ENCODE measurements at places on chromosomes 4 and X.

DNA sequence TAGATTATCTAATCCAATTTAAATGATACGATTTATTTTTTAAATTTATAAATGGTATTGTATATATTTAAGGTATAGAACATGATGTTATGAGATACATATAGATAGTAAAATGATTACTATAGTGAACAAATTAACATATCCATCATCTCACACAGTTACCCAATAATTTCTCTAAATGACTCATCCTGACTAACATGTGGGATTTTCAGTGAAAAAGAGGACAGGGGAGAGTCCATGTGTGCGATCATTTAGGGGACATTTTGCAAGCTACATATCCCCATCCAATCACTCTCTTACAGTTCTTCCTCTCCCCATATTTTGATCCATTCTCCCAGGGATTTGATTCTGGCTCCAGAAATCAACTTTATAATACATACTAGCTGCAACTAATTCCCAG, 88.2 kb downstream of the ABCB7 start:
- no peak for DNase-seq

DNA sequence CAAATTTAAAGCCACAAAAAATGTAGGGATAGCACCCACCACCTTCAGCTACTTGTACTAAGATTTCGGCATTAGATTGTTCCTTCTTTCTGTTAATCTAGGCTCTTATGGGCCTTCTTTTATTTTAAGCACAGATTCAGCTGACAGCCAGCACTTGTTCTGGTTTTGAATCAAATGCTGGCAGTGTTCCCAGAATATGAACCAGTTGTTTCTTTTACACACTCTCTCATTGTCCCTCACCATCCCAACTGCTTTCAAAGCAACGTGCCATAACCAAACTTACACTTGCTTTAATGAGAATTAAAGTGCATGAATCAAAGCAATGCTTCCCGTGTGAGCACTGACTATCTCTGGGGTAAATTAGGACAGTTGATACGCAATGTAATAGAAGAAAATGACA, 744.5 kb upstream of the FAM241A start:
- DNase-seq, result no peak

DNA sequence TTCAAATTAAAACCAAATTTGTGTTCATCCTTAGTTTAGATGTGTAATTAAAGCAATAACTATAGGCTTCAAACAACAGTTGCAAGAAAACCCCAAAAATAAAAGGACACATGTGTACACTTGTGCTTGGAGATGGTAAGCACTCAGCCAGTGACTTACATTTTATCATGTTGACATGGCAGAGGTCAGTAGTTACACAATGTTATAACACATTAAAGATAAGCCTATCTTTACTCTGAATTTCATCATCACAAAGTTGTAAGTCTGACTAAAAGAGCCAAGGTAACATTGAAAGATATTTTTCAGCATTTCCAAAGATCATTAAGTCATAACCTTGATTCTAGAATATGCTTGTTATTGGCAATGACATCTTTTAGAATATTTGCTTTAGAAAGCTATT, 98.5 kb upstream of the PNPLA4 start:
- no peak for DNase-seq

DNA sequence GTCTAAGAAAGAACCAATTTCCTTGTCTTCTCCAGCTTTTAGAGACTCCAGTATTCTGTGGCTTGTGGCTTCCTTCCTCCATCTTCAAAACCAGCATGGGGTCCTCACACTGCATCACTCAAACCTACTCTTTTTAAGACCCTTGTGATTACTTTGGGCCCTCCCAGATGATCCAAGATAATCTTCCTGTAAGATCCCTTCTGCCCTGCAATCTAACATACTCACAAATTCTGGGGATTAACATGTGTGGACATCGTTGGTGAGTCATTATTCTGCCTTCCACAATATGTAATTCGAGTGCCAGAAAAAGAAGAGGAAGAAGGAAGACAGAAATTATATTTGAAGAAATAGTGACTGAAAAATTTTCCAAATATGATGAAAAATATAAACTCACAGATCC, 47.9 kb downstream of the BEND4 start:
- DNase-seq, result no peak

GRCh38 chr4:125837493-125838201, 522.9 kb downstream of the FAT4 start:
- no peak for DNase-seq

- DNase-seq, result peak; percentile 6
Measured at GRCh38 chrX:74421740-74422352, 553 bp downstream of the SLC16A2 start.

DNA sequence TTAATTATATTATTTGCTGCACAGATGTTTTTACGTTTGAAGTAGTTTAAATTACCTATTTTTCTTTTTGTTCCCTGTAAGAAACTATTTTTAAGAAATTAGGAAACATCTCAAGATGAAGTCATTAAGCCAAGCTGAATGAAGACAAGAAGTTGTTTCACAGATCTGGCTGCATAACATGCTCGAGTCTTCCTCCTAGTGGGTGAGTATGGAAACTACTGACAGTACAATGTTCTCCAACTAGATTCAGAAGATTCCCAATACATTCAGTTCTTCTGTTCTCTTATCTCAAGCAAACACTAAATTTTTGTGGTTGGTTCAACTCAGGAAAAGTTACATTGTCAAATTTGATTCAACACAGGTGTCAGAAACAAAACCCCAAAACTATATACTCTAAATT, 256.8 kb upstream of the VCX start:
- DNase-seq, result no peak

DNA sequence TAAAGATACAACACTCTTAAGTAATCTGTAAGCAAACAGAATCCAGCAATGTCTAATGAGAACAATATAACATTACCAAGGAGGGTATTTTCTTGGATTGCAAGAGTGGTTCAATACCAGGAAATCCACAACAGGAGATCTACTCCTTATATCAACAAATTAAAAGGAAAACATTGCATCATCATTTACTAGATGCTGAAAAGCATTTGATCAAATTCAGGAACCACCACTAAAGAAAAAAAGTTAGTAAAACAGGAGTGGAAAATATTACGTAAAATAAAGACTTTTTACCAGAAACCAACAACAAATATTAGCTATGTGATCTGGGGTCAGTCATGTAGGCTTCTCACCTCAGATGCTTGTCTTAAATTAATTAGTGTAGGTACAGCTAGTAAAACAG, 66.8 kb upstream of the MAB21L2 start:
- DNase-seq, result no peak

GRCh38 chr4:80911458-80911857, 119.0 kb upstream of the BMP3 start:
- no peak for DNase-seq

DNA sequence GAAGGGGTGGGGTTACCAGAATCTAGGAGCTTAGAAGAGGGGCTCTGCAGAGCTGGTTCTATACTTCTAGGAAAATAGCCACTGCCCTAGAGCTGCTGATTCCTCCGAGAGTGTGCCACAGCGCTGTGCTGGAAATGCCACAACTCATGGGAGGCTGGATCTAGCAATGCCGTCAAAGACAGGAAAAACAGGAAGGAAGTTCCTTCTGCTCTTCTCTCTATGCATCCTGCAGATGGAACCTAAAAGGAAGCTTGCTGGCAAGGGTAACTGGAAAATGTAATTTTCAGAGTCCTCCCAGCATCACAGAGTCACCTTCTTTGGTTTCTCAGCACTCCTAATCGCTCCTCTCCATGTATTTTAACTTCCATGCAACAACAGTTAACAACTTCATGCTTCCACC, 121.2 kb upstream of the TLL1 start:
- DNase-seq, result no peak

DNA sequence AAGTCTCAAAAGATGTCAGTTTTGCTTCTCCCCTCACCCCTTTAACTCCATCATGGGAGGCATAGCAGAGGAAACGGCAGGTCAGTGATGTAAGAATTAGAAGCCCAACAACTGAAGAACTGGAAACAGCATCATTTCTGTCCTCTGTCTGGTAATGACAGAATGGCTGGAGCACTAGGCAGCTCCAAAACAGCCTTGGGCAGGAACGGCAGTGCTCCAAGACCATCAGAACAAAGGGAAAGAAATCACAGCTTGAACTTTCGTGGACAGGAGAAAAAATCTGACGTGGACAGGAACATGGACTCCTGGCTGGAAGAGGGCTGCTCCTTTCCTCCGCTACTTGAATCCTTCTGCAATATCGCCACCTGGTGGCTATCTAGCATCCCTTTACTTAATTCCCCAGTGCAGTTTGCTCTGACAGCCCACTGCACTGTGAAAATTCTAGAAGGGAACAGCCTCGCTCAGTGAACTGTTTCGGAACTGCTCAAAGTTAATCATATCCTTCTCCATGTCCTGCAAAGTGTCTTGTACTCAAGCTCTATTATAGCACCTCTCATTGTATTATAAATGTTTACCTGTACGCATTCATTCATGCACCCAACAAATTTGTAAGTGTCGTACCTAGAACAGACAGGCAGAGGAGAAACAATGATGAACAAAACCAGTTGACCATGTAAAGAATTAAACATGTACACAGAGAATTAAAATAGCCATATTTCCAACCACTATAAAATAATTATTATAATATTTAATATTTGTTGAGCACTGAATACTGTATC, 20.4 kb downstream of the SLC25A53 start:
- DNase-seq, result peak; percentile 26

DNA sequence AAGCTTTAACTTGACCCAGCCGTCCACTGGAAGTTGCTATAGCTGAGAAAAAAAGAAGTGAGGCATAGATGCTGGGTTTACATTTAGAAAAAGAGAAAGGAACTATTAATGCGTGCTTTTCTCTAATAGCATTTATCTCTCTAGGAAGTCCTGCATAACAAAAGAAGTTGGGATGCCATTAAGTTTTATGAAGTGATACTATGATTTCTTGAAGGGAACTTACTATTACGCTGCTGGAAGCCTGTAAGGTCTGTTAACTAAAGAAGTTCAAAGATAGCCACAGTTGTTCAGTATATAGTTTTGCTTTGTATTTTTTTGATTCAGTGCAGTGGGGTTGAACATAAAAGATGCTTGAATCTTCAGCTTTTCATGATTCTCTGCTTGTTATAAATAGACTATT, 203.4 kb downstream of the CCSER1 start:
- DNase-seq, result no peak

DNA sequence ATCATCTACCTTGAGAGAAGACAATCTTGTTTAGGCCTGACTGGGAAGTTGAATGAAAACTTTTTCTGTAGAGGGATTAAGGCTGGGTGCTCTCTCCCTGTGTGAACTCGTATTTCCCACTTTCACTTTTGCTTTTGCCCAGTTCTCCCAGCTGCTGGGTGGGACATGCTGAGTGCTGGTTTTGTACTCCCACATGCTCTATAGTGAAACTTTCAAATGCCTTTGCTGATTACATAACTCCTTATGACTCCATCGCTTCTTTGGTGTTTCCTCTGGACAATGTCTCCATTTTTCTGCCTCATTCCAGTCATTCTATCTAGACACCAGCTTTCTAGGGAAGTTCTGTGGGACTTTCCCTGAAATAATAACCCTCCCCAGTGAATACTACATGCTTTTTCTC, 100.5 kb downstream of the CLNK start:
- DNase-seq, result no peak

DNA sequence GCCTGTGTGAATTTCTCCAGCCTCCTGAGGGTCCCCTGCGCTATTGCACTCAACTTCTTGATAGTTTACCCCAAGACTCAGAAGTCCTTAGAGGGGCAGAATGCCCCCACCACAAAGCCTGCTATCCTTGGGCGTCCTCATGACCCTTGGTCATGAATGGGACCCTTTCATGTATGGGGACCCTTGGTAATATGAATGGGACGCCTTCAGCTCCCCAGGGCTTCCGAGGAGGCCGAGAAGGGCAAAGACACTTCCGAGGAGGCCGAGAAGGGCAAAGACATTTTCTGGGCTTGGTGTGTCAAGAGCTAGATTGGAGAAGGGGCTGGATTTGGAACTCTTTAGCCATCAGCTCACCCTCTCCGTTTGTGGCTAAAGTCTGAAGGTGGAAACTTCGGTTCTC, 8.6 kb downstream of the SHOX start:
- no peak for DNase-seq

- DNase-seq, result no peak
Measured at GRCh38 chrX:132146456-132146855, 18.6 kb upstream of the FRMD7 start.

GRCh38 chr4:107733431-107733925, 13.4 kb upstream of the PAPSS1 start:
- DNase-seq, result no peak

- no peak for DNase-seq
Measured at GRCh38 chr4:110139111-110139510, 59.3 kb downstream of the ELOVL6 start.

GRCh38 chrX:18676470-18676869, 4.6 kb upstream of the RS1 start:
- DNase-seq, result no peak

DNA sequence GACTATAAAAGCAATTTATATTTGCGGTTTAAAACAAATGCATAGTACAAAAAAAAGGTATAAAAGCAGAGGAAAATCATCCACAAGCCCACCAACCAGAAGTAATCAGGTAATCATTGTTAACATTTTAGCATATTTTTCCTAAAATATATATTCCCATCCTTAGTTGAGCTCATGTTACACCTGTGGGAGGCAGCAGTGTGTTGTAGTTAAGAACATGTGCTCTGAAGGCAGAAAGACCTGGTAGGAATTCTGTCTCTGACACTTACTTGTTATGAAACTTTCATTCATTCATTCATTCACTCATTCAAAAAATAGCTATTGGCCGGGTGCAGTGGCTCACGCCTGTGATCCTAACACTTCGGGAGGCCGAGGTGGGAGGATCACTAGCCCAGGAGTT, 15.4 kb upstream of the CDKL5 start:
- no peak for DNase-seq

GRCh38 chr4:174314274-174314673, 30.6 kb downstream of the CEP44 start:
- no peak for DNase-seq

DNA sequence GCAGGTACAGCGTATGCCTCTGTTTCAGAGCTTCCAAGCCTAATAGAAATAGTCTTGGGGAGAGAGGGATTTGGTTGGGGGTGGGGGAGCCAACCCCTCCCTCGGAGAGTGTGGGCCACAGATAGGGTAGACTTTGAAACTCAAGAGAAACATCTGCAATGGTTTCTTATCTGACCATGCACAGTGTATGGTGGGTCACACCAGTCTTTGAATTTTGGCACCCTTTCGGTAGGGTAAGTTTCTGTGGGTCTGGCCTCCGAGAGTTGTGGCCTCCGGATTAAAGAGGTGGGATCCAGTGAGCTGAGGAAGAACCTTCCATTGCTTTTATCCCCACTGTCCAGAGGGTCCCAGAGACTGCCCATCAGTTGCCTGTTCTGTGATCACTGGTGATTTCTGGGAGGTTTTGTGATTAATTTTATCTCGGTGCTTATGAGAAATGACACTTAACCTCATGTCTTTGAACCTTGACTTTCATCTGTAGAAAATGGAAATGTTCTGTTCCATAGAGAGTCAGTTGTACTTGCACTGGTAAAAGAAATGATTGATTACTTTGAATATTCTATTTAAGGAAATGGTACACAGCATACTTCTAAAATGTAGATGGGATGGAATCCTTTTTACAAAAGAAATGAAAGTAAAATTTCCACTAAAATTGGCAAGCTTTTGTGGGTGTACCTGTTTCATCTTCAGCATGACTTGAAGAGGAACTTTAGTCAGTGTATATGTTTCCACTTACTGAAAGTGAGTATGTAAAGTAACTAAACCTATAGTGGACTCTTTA, 62.7 kb downstream of the TMEM131L start:
- no peak for DNase-seq

GRCh38 chr4:7224001-7224400, 31.7 kb downstream of the SORCS2 start:
- no peak for DNase-seq

Measured in GM12891 (cell line).